ENCODE measurements at places on chromosomes 11 and 22.

DNA sequence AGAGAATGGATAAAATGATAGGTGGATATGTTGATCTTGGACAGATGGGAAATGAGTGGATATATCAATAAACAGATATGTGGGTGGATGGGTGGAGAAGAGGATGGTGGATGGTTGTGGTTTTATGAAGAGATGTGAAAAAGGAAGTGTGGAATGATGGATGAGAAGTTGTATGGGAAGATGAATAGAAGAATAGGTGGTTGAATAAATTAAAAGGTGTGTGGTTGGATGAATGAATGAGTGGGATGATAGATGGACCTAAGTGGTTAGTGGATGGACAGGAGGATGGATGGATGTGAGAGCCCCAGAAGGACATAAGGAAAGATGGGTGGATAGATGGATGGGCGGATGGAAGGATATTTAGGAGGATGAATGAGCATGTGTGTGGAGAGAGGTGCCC lies 913 bp upstream of the CD44 start:
- no peak for DNase-seq

GRCh38 chr11:102197670-102198139 lies 87.5 kb downstream of the YAP1 start:
- no peak for DNase-seq

DNA sequence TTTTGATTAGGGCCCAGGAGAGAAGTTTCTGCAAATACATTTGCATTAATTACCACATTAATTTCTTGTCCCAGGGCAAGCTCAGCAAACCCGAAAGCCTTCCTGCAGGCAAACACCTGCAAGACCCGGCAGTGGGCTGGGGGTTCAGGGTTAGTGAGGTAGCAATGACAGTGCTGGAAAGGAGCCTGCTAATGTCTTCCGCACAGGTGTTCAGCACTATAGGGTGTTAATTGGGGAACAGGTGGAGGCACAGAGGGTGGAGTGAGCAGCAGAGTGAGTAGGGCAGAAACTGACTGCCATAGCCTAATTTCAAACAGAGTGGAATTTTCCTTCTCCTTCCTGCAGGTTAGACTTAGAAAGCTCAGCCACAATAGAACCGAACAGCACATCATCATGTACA lies 50.9 kb upstream of the UBASH3B start:
- no peak for DNase-seq

DNA sequence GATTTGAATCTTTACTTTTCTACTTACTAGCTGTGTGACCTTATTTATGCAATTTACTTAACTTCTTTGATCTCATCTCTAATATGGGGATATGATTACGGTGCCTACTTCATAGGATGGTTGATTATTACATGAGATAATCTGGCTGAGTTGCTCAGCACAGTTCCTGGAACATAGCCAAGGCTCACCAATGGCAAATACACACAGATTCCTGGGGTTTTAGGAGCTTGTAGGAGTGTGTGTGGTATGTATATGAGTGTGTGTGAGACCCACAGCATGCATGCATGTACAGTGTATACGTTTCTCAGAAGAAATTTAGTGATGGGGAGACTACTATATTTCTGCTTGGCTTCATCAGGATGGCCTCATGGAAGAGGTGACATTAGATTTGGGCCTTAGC lies 256.9 kb downstream of the KIRREL3 start:
- no peak for DNase-seq

DNA sequence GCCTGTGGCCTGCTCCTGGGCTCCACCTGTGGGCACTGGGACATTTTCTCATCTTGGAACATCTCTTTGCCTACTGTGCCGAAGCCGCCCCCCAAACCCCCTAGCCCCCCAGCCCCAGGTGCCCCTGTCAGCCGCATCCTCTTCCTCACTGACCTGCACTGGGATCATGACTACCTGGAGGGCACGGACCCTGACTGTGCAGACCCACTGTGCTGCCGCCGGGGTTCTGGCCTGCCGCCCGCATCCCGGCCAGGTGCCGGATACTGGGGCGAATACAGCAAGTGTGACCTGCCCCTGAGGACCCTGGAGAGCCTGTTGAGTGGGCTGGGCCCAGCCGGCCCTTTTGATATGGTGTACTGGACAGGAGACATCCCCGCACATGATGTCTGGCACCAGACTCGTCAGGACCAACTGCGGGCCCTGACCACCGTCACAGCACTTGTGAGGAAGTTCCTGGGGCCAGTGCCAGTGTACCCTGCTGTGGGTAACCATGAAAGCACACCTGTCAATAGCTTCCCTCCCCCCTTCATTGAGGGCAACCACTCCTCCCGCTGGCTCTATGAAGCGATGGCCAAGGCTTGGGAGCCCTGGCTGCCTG lies 1.4 kb downstream of the SMPD1 start:
- DNase-seq: no peak

- DNase-seq: no peak
Observed at GRCh38 chr11:18144243-18144642, 11.9 kb downstream of the MRGPRX3 start.

- DNase-seq: no peak
Observed at GRCh38 chr22:23557467-23557866, 22.6 kb downstream of the IGLL1 start.

DNA sequence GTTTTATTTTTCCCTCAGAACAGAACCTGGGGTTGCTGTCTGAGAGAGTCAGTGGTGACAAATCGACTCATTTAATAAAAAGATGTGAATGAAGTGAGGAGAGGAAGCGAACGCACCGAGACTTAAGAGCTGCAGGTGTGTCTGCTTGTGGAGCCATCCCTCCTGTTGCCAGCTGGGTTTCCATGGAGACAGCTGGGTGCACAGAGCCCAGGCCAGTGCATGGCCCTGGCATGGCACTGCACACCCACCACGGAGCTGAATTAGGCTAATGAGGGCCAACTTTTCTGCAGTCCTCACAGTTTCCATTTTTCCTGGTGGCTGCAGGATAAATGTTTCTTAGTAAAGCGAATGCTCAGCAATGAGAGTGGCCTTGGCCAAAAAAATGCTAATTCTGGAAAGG lies 750.2 kb downstream of the OPCML start:
- DNase-seq: no peak

- no peak for DNase-seq
Observed at GRCh38 chr11:16805938-16806337, 67.5 kb downstream of the C11orf58 start.

DNA sequence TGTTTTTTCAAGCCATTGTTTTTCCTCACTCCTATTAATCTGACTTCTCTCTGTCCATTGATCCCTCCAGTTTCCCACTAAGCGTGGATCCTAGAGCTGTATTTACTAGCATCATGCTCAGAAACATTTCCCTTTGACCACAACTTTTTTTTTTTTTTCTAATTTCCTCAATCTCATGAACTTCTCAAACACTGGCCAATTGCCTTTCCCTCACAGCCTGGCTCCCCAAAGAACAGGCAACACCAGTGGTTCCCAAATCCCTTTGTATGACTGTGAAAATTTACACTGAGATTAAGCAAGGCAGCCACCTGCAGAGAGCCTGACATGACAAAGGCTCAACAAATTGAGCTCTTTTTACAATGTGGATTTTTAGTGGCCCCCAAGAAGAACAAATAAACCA lies 1.4 kb upstream of the TPP1 start:
- no peak for DNase-seq

- no peak for DNase-seq
Observed at GRCh38 chr22:35552846-35553245, 12.2 kb downstream of the RASD2 start.

DNA sequence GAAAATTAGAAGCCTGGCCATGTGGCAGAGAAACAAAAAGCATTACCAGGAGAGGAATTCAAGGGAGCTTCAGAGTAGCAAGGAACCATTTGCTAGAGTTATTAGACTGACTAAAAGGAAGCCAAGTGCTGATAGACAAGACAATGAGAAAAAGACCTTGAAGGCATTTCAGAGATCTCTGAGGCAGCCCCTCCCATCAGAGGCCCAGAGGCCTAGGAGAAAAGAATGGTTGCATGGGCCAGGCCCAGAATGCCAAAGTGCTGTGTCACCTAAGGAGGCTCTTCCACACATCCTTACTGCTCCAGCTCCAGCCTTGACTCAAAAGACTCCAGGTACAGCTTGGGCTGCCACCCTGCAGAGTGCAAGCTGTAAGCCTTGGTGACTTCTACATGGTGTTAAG lies 61.8 kb upstream of the POU2AF2 start:
- DNase-seq: no peak

- no peak for DNase-seq
Observed at GRCh38 chr11:3767536-3767935, 29.8 kb downstream of the NUP98 start.

DNA sequence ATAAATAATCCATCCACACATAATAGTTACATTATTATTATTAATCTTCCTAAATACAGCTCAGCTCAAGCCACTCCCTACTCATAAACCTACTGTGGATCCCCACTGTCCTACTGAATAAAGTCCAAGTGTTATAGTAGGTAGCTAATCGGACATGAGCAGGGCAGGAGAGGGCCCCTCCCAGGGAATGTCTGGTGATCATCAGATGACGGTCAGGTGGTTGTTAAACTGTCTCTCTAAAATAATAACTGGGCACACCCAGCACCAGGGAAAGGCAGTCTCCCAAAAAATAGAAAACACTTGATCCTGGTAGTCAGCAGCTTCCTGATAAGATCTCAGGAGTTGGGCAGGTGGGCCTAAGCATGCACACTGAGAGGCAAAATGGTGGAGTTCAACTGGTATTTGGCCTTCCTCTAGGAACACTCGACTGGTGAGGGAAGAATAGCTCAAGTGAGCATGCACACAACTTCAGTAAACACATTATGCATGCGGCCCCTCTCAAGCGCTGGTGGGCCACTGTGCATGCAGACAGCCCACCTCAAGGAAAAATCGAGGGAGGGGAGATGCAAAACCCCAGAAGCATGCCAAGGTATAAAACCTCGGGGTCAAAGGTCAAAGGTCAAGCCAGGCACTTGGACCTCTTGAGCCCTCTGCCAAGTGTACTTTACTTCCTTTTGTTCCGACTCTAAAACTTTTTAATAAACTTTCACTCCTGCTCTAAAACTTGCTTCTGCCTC lies 65.0 kb downstream of the LRRC32 start:
- DNase-seq: no peak

DNA sequence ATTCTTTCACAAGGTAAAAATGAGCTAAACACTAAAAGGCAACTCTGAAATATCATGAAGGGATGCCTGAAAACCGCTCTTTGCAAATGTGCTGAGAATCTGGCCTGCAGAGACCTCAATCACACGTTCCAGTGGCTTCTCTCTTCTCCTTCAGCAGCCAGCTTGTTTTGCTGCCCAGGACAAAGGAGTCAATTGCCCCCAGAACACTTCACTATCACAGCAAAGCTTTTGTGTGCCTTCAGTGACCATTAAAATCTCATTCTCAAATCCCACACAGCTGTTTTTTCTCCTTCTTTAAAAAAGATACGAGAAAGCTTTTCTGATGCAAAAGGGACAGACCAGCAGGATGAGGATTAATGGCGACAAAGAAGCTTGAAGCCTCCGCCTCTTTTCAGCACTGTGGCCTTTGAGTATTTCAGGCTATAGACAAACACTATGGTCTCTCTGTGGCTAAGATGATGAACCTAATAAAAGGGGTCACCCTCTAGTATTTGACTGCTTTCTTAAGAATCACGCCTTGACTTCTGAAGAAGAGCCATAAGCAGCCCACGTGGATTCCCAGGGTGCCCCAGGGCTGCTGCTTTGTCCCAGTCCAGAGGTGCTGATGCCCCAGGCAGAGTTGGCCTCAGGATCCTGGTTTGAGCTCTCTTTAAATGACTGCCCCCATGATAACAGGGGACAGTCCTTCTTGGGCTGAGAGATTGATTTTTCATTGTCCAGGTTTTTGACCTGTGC lies 33.4 kb upstream of the NRIP3 start:
- DNase-seq: no peak

GRCh38 chr11:126874831-126875230 lies 125.7 kb downstream of the KIRREL3 start:
- DNase-seq: no peak

DNA sequence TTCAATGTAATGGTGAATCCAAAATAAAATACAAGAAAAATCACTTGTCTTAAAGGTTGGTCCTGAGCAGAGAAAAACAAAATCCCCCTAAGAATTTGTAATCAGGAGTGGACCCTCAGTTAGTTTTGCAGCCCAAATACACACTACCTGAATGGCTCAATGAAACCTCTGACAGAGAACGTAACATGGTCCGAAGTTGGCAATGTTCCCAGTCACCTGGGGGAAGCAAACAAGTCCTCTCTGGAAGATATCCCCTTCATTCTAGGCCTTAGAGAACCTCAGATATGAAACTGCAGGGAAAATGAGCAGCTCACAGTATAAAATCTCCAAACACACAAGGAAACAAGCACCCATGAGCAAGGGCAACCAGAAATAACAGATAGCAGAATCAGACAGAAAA lies 58.2 kb downstream of the MORC2 start:
- DNase-seq: no peak

GRCh38 chr11:102252339-102252891 lies 64.9 kb upstream of the BIRC3 start:
- DNase-seq: no peak

DNA sequence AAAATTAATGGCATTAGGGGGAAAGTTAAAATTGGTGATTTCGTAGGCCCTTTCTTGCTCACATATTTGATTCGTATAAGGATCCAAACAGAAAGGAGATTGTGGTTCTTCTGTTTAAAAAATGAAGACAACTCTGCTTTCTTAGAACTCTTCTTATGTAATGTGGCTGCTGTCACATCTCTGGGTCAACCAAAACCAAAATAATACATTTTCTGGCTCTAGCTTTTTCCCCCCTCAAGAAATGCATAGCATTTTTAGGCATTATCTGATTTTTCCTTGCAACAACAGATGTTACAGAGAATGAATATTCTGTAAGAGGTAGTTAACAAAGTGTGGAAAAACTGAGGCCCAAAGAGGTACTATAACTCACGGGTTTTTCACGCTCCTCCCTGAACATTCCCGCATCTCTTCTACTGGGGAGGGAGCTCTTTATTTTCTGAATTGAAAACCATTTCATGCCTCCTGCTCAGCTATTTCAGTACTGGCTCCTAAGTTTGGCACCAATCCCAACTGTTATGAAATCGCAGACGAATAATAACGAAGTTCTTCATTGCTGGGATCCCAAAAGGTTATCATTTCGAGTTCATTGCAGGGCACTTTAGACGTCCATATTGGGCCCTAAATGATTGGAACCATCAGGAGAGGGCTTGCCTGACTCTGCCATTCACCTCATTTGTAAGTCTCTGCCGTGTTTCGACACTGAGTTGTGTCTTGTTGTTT lies 17.1 kb downstream of the GRAP2 start:
- DNase-seq: no peak

DNA sequence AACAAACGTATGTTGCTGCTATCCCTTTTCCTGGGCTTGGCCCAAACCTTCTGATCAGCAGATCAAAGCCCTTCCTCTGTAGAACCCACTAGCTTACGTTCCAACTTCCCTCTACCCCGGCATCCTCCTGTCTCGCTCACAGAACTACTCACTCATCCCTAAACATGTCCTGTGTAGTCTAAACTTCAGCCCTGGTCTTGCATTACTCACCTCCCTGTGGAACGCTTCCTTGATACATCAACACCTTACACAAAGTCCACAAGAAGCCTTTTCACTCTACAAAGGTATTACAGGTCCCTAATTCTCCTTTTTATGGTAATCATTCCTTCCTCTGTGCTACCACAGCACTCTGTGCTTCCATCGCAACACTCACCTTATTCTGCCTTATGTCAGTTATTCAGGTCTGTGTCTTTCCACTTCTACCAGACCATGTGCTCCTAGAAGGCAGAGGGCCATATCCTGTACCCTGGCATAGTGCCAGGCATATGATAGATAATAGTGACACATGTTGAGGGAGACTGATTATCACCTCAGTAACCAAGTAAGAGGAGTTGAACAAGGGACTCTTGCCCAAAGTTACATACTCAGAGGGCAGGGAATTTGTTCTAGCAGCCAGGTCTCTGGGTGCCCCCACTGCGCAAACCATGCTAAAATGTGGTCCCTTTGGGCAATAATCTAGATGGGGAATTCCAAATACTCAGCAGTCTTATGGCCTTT lies 41.6 kb downstream of the USP35 start:
- no peak for DNase-seq

Data from activated CD4-positive, alpha-beta T cell treated with anti-CD3 and anti-CD28 coated beads for 24 hours (primary cell).